Stimulated activated CD8-positive, alpha-beta memory T cell treated with anti-CD3 and anti-CD28 coated beads, Interleukin-15, amount 100 ng/mL, for 24 hours (primary cell): ENCODE measurements at places on chromosomes 1 and 21.

- no peak for DNase-seq
Measured at GRCh38 chr1:47235241-47235681, 3.2 kb upstream of the TAL1 start.

DNA sequence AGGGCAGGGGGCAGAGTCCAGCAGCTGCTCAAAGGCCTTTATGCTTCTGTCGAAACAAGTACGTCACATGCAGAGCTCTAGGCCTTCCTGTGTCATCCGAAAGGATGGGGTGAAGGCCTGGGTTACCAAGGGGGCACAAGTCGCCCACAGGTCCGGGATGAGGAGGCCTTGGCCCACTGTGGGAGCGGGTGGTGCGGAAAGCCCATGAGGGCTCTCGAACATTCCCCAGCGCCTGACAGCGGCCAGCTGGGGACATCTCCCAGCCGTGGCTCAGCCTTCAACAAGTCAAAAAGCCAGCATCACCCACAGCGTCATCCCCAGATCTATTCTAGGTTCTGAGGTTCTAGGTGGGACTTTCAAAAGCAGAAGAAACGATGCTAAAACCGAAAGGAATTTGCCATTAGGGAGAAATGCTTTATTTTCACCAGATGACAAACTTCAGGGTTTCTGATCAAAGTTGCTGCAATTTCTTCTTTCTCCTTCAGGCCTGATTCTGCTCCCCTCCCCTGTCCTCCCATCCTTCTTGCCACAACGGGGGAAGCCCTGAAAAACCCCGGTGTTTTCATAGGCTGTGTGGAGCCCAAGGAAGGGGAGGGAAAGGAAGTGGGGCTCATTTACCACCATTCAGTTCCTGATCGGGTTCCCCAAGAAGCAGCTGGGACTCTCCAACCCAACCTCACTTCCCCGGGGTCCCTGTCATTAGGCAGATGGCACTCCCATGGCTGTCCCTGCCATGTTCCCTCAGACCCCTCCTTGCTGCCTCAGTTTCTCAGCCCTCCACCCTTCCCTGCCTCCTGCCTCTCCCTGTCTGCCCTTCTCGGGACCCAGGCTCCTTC lies 17.6 kb downstream of the GPR137B start:
- DNase-seq, result no peak

GRCh38 chr1:56024155-56024554 lies 555.2 kb downstream of the PLPP3 start:
- no peak for DNase-seq

- DNase-seq, result no peak
Measured at GRCh38 chr1:116763787-116764465, 9.7 kb downstream of the CD2 start.

DNA sequence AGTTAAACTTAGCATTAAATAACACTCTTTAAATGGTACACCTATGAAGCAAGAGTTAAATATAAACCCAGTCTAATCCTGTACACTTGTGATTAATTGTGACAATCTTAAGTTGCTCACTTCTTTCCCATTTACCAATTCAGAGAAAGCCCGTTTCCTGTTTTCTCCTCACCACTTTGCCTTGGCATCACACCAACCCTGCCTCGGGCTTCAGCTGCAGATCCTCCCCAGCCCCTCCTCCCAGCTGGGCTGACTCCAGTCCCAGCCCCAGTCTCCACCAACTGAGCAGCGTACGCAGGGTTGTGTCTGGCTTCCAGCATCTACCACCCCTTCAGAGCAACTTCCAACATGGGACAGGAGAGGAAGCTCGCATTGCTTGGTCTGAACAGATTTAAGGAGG lies 4.1 kb downstream of the PYCR2 start:
- DNase-seq, result no peak

DNA sequence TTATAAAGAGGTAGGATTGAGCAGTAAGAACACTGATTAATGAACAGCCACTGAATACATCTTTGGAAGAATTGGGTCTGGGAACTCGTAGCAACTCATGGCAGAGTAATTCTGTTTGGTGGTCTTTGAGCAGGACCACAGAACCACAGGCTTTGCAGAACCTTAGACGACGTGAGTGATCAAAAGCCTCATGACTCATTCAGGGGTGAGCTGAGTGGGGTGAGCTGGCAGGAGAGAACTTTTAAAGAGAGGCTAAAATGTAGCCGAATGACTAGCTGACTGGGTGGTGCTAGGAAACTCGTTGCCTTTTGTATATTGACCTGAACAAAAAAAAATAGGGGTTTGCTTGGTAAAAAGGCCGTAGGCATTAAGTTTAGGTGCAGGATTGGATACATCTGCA lies 313.8 kb downstream of the TGFB2 start:
- DNase-seq, result no peak

- no peak for DNase-seq
Measured at GRCh38 chr21:37253991-37254390, 13.1 kb downstream of the VPS26C start.

GRCh38 chr1:52511439-52511838 lies 41.5 kb downstream of the TUT4 start:
- DNase-seq, result no peak

GRCh38 chr1:88897070-88897730 lies 5.8 kb upstream of the GTF2B start:
- no peak for DNase-seq

DNA sequence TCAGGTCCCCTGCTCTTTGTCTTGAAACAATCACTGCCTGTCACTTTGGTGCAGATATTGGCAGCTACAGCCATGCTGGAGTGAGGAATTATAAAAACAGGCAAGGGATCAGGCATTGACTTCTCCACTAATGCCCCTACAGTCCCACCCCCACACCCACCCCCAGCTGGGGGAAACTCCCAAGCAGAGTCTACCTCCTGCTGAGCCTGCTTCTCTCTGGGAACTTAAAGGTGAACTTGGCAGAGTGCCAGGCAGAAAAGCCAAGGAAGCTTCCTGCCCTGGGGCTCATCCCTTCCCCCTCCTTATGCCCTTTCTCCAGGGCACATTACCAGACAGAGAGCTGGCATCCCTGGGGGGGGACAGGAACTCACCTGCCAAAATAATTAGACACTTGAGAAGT lies 6.7 kb downstream of the NCMAP start:
- no peak for DNase-seq

GRCh38 chr1:58391514-58391913 lies 155.0 kb downstream of the OMA1 start:
- no peak for DNase-seq

GRCh38 chr1:150559656-150560010 lies 10.4 kb downstream of the ADAMTSL4 start:
- no peak for DNase-seq

GRCh38 chr1:204618148-204618760 lies 67.3 kb downstream of the LRRN2 start:
- no peak for DNase-seq

GRCh38 chr1:5705751-5706150 lies 286.5 kb downstream of the NPHP4 start:
- no peak for DNase-seq

GRCh38 chr1:230715510-230715909 lies 1.6 kb upstream of the AGT start:
- DNase-seq, result no peak

DNA sequence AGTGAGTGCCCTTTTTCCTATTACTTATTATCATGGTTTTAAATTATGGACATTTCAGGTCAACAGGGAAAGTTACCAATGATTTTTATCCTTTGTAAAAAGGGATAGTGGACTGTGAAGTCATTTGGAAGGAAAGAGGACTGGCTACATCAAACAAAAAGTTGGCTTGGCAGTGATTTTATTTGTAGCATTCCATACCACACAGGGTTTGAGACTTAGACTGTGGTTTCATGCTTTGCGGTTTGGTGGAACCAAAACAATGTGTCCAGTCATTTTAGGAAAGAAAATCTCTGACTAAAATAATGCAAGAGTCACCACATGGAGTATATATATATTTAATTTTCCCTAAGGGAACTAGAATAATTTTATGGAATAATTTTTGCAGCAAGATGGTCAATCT lies 239.5 kb downstream of the HMCN1 start:
- no peak for DNase-seq

DNA sequence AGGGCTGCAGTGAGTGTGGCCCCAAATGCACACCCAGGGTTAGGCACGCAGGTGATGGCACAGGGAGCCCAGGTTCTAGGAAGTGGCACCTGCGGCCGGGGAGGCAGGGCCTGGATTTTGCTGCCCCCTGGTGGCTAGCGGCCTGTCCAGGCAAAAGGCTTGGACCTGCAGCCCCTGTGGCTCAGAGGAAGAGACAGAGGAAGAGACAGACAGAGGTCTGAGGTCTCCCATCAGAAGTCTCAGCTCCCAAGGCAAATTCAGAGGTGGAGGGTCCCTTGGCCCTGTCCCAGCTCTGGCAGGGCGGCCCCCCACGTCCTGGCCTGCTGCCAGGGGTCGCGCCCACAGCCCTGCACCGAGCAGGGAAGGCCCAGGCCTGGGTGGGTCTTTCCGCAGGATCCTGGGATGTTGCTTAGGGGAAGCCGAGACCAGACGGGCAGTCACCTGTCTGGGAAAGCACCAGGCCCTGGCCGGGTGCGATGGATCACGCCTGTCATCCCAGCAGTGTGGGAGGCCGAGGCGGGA lies 8.0 kb upstream of the TNFRSF14 start:
- DNase-seq, result no peak

DNA sequence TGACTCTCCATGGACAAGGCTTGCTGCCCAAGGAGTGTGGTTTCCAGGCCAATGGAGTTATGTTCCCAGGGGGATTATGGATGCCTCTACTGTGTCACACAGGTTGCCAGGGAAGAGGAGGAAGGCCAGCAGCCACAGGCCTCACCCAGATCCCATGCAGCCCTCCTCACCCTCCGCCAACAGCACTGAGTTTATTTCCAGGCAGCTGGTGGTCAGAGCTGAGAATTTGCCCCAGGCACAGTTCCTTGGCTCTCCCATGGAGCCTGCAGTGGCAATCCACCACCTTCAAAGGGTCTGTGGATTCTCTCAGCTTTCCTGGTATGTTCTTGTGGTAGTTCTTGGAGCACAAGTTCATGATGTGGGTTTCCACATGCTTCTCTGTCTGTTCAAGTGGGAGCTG lies 79.2 kb downstream of the NTNG1 start:
- DNase-seq, result no peak

- DNase-seq, result no peak
Measured at GRCh38 chr1:197619008-197619640, 156.2 kb downstream of the DENND1B start.
